Stimulated activated CD4-positive, alpha-beta T cell treated with anti-CD3 and anti-CD28 coated beads, Interleukin-4, amount 100 ng/mL, for 48 hours (primary cell): ENCODE measurements at places on chromosomes 4 and X.

GRCh38 chrX:29834311-29834710 lies 381.1 kb upstream of the MAGEB2 start:
- no peak for DNase-seq

- no peak for DNase-seq
These were observed 38.7 kb downstream of the SPATA4 start for GRCh38 chr4:176156656-176157055.

- no peak for DNase-seq
These were observed 58.8 kb downstream of the FRMPD4 start for GRCh38 chrX:12197030-12197429.

DNA sequence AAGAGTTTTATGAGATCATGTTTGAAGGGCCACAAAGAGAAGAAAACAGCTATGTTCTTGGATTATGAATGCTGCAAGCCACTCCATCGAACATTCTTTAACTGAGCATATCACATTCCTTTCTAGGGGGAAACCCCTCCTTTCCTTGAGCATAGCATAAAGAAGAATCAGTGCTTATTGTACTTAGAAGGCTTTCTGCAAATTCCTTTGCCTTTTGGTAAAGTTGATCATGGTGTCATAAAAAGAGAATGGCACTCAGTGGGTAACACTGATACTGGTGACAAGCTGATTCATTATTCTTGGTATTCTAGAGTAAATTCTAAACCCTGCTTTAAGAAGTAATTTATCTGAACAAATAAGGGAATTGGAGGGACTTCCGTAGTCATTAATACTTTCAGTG lies 88.5 kb upstream of the GPR34 start:
- no peak for DNase-seq

DNA sequence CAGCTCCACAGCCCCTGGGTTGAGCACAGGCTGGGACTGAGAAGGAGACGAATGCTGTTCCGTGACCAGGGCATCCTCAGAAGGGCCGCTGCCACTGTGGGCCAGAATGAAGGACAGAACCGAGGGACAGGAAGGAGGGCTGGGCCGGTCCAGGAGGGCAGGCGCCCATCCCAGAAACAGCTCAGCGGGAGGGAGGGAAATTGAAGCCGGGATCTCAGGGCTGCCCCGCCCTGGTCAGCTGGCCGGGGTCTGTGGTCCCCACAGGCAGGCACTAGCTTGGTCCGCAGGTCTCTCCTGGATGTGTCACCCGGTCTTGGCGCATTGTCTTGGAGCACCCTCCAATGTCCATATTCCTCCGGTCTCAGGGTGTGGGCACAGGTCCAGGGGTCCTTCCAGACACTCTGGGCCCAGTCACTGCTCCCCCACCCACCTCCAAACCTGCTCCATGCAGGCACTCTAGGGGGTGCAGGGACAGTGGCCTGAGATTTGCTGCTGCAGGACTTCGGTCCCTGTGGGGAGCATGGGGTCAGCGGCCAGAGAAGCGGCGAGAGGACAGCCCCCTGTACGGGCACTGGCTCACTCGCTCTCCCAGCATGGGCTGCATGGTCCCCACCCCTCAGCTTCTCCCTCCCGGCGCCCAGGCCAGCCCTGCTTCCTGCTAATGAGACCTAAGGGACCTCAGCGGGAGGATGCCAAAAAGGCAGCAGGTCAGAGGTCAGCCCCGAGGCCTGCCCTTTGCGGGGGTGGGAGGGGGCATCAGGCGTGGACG lies 23.9 kb upstream of the MXD4 start:
- DNase-seq, result no peak
